ENCODE measurements at places on chromosomes 7 and 10. TPM values are rescaled to one million over a fixed set of nuclear protein-coding genes. Genes with fewer than 3 reads are reported as not detected.

The STK31 gene
- total RNA-seq: 0.08 TPM

The C7orf33 gene
- total RNA-seq: not detected

The CYP2C19 gene
- not detected for total RNA-seq

The OR2A1 gene
- total RNA-seq: 0.12 TPM

The OTUD1 gene
- total RNA-seq: 25.9 TPM

The RPEL1 gene
- not detected for total RNA-seq
